ENCODE measurements at places on chromosomes 2 and 18.

GRCh38 chr2:137206069-137206468 lies 440.7 kb downstream of the THSD7B start:
- no peak for DNase-seq

- no peak for DNase-seq
Observed at GRCh38 chr2:7895289-7895688, 786.6 kb upstream of the ID2 start.

DNA sequence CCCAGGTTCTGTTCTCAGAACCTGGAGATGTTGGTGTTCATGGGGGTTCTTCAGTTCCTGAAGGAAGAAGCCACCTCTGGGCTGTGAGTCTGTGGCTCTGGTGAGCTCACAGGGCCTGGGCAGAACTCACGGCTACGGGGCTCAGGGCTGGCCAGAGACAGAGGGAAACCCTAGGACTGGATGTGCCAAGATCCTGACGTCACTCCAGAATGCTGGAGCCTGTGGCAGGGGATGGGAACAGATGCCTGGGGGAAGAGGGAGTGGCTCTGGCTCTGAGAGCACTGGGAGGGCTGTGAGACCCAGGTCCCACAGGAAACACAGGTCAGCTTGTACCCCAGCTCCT lies at the start of gene OTOF:
Gene OTOF, minus strand, starts transcription at position 214 of the 343 bp plus-strand sequence.
- no peak for DNase-seq

DNA sequence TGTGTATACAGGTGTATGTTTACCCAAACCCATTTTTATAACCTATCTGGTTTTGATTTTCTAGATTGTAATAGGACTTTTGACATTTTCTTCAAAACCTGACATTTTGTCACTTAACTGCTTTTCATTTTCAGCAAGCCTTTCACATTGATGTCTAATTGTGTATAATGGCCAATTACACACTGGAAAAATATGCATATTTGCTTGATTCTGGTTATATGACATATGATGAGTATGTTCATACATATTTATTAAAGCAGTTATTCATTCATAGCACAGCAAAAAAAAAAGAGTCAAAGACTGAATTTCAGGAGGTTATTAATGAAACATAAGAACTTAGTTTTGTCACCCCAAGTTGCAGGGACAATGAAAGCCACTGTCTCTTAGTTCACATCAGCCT lies 307.7 kb upstream of the TNP1 start:
- no peak for DNase-seq

DNA sequence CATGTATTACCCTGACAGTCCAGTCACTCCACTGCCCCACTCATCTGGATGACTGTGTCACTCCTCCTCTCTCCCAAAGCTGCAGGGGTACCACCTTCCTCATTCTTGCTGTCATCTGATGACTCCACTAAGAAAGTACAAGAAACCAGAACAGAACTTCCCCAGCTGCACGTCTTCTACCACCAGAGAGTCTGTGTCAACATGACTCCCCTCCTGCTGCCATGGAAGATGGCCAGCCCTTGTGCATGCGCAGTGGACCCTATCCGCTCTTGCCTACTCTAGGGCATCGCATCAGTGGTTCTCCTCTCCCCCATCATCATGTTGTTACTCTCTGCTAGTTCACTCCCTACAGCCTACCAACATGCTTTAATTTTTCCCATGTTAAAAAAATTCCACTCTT lies 14.5 kb upstream of the ST8SIA3 start:
- DNase-seq: no peak

DNA sequence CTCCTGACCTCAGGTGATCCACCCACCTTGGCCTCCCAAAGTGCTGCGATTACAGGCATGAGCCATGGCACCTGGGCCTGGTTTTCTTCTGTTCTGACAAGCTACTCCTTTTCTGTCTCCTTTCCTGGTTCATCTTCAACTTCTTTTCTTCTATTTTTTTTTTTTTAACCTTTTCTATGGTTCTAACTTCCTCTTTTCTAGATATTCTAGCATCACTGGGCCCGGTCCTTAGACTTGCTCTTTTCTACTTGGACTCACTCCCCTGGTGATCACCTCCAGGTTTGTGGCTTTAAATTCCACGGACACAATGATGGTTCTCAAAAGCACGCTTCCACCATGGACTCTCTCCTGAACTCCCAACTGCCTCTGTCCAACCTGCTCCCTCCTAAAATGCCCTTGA lies 2.0 kb downstream of the EIF2AK2 start:
- no peak for DNase-seq

DNA sequence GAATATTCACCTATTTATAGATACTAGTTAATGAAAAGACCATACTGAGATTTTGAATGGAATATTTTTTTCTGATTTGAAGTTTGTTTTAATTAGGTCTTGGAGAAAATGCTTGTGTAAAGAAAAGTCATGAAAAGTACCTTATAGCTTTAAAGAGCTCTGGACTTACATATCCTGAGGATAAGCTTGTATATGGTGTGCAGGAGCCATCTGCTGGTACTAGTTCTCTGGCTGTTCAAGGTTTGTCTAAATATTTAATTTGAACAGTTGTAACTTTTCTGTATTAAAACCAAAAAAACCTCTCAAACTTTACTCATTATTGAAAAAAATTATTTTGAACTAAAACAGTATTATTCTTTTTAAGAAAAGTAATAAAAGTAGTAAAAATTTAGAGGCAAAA lies 50.1 kb downstream of the UBR3 start:
- DNase-seq: no peak

GRCh38 chr18:61551586-61551985 lies 218.4 kb downstream of the CDH20 start:
- no peak for DNase-seq

DNA sequence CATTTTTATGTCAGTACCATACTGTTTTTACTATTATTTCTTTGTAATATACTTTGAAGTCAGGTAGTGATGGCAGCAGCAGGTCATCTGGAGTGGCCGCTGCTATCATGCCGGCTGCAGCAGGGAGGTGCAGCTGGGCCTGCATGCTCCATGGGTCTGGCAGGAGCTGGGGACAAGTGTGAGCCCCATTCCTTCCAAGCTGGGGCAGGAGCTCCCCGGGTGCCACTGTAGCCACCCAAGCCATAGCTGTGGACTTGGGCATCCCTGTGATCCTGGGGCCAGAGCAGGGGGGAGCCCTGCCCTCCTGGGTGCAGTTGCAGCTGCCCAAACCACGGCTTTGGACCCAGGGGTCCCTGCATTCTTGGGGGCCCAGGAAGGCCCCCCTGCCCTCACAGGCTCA lies 59.2 kb downstream of the CSRNP3 start:
- DNase-seq: no peak

DNA sequence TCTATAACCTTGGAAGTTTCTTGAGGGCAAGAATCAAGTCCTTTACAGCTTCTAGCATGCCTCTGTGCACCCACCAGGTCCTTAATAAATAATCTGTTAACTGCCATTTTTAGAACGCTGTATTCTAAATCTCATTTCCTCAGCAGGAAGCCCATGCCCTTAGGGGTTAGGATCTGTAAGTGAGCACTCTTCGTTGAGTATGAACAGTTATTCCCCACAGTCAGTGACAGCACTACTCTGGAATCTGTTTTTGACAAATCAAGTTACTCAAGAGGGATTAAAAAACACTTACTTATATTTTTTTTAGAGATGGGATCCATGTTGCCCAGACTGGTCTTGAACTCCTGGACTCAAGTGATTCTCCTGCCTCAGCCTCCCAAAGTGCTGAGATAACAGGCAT lies 14.6 kb downstream of the PAIP2B start:
- no peak for DNase-seq

DNA sequence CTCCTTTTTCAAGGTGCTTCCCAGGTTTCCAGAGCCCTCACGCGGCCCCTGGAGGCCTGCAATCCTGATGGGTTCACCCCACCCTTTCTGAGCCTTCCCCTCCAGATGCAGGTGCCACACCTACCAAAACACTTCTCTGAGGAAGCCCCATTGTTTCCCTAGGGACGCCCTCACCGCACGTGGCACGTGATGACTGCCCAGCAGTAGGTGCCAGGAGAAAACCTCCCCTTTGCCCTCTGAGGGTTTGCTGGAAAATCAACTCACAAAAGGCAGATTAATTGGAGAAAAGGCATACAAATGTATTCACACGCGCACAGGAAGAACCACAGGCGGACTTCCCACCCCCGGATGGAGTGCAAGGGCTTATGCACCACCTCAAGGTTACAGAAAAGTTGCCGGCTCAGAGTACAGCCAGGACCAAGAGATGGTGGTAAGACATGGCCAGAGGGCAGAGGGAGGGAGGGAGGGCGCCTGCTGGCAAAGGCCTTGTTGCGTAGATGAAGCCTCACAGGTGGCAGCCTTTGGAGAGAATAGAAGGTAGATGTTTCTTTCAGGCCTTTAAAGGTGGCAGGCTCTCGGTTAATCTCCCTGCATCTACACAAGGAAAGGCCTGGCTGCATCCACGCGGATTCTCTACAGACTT lies 269.4 kb upstream of the RAB6C start:
- no peak for DNase-seq

DNA sequence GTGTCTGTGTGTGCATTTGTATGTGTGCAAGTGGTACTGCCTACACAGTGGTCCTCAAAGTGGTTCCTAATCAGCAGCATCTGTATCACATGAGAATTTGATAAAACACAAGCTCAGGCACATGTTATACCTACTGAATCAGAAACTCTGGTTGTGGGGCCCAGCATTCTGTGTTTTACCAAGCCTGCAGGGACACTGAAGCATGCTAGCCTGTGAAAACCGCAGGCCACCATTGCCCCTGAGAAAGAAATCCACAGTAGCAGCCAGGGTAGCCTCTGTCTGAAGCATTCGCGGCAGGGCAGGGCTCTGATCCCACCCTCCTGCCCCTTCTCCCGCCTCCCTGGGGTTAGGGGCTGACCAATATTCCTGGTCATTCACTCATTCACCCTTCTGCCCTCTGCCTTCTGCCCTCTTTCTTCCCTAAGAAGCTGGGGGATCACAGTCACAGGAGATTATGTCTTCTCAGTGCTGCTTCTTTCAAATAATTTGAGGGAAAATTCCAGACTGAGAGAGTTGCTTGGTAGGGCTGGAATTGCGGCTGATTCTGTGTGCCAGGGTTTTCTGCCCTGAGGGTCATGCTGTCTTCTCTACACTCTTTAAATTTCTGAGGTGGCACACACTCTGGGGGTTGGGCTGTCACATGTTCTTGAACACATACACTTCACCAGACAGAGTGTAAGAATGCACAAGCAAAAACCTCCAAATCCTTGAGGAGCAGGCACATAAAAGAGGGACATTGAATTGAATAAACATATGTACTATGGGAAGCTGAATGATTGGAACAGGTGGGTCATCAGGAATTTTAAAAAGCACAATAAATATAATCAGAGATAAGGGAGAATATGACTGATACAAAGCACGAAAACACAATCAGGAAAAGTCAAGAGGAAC lies 126.6 kb upstream of the SEC11C start:
- no peak for DNase-seq

GRCh38 chr2:122451040-122451439 lies 695.6 kb downstream of the TSN start:
- no peak for DNase-seq

DNA sequence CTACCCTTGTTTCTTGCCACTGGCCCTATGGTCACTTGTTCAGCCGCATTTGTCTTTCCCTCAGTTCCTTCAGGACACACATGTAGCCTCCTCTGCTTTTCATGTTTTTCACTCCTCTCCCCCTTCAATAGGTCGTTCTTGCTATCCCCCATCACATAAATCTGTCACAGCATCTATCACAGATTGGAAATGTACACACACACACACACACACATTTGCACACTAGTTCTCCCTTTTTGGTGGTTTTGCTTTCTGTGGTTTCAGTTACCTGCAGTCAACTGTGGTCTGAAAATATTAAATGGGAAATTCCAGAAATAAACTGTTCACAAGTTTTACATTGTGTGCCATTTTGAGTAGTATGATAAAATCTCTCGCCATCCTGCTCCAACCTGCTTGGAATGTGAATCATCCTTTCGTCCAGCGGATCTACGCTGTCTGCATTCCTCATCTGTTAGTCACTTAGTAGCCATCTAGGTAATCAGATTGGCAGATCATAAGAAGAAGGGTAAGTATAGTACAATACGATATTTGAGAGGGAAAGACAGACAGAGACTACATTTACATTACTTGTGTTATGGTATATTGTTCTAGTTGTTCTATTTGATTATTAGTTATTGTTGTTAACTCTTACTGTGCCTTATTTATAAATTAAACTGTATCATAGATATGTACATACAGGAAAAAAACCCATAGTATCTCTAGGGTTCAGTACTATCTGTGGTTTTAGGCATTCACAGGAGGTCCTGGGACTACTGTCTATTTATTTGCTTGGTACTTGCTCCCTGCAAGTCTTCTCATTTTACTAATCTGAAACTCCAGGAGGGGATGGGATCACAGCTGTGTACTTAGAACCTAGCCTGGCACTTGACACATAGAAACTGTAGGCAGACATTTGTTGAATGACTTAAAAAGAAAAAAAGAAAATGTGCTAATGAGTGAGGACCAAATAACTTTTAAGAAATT lies 86.1 kb upstream of the PNPT1 start:
- no peak for DNase-seq

GRCh38 chr2:8575834-8576423 lies 105.9 kb upstream of the ID2 start:
- DNase-seq: no peak

DNA sequence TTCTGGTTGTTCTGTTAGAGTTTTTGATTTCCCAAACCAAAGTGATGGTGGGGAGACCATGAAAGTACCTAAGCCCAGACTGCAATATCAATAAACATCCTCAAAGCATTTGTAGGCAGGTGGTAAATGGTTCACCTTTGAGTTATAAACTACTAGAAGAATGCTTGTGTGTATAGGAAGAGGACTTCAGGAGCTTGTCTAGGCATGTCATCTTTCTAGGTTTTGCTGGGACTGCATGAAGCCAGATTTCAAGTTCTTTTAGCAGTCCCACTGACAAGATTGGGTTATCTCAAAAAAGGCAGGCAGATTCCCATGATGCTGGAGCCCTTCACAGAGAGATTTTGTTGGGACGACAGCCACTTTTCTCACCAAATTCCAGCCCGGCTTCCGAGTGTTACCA lies 135.3 kb downstream of the KCNE4 start:
- DNase-seq: no peak

DNA sequence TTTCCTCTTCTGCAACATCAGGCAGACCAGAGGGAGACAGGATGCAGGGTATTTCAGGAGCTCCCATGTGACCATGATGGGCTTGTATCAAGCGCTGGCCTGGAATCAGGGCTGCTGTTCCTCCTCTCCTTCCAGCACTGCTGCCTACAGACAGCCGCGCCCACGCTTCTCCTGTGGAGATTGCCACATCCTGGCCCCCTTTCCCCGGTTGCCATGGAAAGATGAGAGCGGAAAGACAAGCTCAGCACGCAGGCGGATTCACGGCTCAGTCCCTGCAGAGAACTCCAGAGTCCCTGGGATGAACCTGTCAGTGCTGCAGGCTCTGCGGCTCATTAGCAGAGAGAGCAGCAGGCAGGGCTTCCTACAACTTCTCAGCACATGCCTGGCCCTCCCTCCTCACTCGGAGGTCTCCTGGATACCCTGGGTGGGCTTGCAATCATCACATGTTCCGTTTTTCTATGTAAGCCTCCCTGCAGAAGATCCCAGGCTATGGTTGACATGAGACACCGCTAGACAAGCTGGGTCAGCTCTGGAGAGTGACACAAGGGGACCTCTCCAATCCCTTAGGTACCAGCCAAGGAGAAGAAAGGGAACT lies 497.8 kb upstream of the MYT1L start:
- no peak for DNase-seq
